ENCODE measurements at places on chromosomes 7 and 10. TPM values are rescaled to one million over a fixed set of nuclear protein-coding genes. Genes with fewer than 3 reads are reported as not detected.
A peak's percentile ranks its signal among the peaks of the same experiment; 100 is the strongest.

GRCh38 chr10:96906864-96907263, 74.8 kb downstream of the LCOR start:
- no peak for DNase-seq

- DNase-seq: no peak
These were observed 551 bp downstream of the IFIT1 start for GRCh38 chr10:89392974-89393373.

GRCh38 chr10:62278441-62278910, 9.8 kb upstream of the RTKN2 start:
- DNase-seq: no peak

GRCh38 chr10:6153845-6154244, 48.9 kb upstream of the PFKFB3 start:
- DNase-seq: no peak

DNA sequence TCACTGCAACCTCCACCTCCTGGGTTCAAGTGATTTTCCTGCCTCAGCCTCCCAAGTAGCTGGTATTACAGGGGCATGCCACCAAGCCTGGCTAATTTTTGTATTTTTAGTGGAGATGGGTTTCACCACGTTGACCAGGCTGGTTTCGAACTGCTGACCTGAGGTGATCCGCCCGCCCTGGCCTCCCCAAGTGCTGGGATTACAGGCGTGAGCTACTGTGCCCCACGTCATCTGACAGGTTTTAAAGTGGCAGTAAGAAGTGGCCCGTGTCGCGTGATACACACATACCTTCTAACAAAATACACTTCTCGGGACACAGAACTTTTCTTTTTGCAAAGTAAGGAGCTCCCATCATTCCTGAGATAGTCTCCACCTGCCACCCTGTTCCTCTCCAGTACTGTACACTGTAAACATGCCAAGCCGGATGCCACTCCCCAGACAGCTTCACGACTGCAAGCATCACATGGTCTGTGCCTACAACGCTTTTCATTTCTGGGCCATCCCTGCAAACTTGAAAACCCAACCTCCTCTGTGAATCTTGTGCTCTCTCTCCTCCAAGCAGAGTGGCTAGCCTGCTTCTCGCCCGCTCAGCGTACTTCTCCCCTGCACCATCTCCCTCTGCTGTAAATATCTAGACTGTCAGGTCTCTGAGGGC, 256.3 kb upstream of the KLF14 start:
- DNase-seq: no peak

DNA sequence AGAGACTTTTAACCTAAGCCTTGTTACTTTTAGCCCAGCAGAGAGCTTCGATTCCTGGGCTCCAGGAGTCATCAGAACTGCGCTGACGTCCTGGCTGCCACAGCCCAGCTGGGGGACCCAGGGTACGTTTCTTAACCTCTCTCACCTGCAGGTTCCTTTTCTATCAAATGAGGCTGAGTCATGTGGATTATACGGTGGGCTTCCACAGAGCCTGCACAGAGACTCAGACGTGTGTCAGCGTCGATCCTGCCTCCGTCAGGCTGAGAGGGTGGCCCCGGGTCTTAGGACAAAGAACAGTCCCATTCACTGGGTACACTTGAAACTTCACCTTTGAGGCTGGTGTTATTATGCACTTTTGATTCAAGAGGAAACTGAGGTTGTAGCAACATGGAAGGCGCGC, 100.7 kb upstream of the FGFR2 start:
- DNase-seq: no peak

Gene NEBL
- total RNA-seq: 4.9 TPM

Gene NEUROG3
- total RNA-seq: not detected

GRCh38 chr7:18821554-18821953, 295.9 kb downstream of the TWIST1 start:
- DNase-seq: no peak

DNA sequence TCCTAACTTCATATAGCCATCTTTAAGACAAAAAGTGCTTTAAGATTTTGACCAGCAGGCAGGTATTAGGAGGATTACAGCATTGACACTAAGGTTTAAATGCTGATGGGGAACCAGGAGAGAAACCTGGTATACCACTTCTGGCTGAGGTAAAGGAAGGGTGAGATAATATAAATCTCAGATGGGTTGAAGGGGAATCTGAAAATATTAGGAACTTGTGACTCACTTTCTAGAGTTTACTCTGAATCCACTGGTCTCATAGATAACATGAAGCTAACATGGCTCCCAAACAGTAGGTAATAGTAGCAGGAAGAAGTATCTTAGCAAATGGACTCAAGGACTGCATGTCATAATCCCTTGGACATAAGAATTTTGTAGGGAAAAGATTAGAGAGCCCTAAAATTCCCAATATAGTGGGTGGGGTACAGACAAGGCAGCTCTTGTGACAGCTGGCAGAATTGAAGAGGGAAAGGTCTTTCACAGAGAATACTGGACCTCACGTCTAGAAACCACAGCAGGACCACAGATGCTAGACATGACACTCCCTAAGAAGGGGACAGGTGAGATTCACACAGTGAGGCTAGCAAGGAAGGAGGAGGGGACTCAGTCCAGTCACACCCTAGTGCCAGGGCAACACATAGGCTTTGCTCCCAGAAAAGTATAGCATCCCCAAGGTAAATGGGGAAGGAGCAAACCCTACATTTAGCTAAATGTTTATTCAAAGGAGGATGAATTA, 3.5 kb downstream of the PTTG1IP2 start:
- DNase-seq: no peak

- DNase-seq: no peak
These were observed 168.0 kb upstream of the LRRN3 start for GRCh38 chr7:110922906-110923305.

Gene VWA2
- total RNA-seq: 2.4 TPM

Gene RPP38
- 30.3 TPM for total RNA-seq

DNA sequence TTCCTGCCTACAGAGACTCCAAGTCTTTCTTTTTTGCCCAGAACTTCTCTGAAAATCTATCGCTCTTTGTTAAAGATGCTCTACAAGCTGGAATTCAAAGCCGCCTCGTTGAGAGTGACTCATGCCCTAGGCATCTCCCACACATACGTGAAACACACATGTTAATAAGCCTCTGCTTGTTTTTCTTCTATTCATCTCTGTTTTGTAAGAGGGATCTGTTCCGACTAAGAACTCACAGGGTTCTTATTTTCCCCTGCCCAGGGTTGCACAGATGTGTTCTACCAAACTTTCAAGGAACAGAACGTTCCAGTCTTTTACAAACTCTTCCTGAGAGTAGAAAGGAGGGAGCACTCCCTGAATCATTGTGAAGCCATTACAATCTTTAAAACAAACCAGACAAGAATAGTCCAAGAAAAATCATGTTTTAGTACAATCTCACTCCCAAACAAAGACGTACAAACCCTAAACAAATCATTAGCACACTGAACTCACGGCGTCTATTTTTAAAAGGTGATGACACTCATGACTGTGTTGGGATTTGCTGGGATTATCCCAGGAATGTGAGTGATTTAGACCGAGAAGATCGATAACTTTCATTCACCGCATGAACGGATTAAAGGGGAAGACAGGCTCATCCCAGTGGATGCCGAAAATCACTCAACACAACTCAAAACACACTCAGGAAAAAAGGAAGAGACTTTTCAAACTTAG, 55.3 kb upstream of the INPP5A start:
- peak; percentile 50 for DNase-seq

DNA sequence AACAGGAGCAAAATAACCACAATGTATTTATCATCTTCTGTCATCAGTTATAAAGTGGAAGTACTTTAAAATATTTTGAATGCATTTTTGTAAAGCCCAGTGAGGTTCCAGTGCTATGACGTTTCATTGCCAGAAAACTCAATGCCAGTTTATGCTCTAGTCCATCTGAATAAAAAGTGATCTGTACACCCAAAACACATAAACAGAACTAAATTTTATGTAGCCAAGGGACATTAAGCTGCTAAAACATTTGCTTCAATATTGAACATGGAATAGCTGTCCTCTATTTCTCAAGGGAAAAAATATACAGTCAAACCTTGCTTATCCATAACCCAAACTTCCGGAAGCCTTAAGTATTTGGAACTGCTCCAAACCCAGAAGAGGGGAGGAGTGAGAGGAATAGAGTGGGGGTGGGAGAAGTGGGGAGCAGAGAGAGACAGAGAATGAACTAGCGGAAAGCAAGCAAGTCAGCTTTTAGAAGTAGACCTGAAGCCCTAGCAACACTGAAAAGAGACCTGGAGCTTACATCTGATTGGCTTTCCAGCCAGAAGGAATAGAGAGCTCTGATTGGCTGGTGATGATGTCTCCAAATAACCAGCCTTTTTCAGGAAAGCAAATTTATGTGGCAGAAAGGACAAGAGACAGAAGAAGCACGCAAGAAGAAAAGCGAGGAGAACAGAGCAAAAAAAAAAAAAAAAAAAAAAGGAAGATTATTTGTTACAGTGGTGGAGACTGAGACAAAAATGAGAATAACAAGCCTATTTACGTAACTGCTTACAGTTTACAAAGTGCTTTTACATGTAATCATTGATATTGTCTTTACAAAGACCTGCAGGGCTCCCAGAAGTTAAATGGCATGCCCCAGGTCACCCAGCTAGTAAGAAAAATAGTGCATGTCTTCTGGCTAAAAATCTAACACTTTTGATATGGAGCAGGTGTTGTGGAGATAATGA, 196.0 kb downstream of the RNLS start:
- DNase-seq: peak; percentile 60

- DNase-seq: no peak
These were observed 438.5 kb downstream of the GRID1 start for GRCh38 chr10:85927952-85928665.

DNA sequence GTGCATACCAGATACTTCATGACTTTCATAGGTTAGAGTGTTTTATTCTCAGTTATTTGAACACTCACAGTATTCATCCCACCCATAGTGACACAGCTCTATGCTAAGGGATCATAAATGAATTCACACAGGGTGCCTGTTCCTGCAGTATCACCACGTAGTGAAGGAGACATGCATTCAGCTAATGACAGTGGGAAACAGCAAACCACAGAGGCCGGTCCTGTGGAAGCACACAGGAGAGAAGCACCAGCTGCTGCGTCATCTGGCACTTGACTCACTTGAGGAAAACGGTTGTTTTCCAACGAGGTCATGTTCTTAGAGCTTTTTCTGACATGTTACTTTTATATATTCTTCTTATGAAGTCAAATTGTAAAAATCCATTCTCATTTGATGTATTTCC, 73.0 kb downstream of the UBE3C start:
- DNase-seq: no peak

Gene FGFBP3
- 0.93 TPM for total RNA-seq

DNA sequence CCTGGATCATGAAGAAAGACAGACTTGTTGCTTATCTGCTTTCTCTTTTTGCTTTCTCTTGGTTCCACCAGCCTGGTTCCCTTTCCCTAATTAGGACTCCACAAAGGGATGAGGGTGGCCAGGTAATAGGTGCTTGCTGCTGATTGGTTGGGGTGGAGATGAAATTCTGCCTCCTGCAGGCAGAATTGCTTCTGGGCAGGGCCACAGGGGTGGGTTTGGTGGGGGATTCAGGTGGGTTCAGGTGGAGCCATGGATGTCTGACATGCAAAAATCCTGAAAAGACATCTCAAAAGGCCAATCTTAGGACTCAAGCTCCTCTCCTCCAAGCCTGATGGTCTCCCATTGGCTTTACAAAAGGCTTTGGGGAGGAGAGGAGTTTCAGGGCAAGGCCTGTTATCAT, 25.4 kb upstream of the ACHE start:
- DNase-seq: no peak

Gene GRID1
- 16.7 TPM for total RNA-seq

DNA sequence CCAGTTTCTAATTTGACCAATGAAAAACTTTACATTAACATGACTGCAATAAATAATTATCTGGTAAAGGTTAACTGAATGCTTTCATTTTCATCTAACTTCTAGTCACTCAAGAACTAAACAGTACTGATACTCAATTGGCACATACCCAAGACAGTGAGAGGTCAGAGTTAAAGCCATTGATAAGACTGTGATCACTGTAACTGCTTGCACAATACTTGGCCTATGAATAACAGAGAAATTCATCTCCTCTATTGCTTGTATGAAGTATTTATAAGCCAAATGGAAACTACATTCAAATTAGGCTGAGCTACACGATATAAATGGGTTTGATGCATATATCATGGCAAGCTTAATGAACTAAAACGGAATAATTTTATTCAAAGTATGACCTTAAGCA, 43.0 kb downstream of the HERC4 start:
- no peak for DNase-seq

Gene CYP26C1
- 0.31 TPM for total RNA-seq

- DNase-seq: peak; percentile 83
These were observed 28.4 kb downstream of the TMEM130 start for GRCh38 chr7:98841179-98841997.

- DNase-seq: no peak
These were observed 48.5 kb downstream of the RASGEF1A start for GRCh38 chr10:43218206-43218950.

DNA sequence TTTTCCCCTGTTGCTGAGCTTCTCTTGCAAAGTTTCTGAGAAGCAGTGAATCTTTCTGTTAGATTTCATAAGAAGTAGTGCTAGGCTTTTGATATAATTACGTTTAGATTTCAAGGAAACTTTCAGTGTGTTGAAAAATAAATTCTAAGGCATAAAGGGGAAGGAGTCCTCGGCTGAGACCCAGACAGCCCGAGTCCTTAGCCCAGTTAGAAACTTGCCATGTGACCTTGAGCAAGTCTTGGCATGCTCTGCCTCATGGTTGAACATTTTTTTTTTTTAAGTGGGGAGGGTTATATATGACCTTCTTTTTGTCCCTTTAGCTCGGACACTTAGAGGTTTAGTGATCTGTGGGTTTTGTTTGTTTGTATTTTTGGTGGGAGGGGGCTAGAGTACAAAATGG, 117.5 kb downstream of the TCF7L2 start:
- no peak for DNase-seq

Gene DPY19L1
- 53.4 TPM for total RNA-seq

Gene GPR158
- 2.0 TPM for total RNA-seq

DNA sequence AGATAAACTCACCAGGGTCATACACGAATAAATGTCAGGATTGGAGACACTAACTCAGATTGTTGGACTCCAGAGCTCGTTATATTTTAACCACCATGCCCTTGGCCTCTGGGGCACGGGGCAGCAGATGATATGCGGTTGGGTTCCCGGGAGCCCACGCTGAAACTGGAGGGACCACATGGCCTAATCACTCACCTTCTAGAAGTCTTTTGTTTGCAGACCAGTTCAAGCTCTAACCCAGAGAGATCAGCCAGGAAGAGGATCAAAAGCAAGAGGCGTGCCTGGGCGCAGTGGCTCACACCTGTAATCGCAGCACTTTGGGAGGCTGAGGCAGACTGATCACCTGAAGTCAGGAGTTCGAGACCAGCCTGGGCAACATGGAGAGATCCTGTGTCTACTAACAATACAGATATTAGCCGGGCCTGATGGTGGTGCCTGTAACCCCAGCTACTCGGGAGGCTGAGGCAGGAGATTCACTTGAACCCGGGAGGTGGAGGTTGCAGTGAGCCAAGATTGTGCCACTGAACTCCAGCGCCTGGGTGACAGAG, 42.6 kb upstream of the ECHDC3 start:
- DNase-seq: no peak

Gene NRCAM
- total RNA-seq: 7.6 TPM

Gene TMEM176A
- total RNA-seq: 4.2 TPM

Data from testis (tissue), 5 donors.